ENCODE measurements at places on chromosomes 3 and 15.

DNA sequence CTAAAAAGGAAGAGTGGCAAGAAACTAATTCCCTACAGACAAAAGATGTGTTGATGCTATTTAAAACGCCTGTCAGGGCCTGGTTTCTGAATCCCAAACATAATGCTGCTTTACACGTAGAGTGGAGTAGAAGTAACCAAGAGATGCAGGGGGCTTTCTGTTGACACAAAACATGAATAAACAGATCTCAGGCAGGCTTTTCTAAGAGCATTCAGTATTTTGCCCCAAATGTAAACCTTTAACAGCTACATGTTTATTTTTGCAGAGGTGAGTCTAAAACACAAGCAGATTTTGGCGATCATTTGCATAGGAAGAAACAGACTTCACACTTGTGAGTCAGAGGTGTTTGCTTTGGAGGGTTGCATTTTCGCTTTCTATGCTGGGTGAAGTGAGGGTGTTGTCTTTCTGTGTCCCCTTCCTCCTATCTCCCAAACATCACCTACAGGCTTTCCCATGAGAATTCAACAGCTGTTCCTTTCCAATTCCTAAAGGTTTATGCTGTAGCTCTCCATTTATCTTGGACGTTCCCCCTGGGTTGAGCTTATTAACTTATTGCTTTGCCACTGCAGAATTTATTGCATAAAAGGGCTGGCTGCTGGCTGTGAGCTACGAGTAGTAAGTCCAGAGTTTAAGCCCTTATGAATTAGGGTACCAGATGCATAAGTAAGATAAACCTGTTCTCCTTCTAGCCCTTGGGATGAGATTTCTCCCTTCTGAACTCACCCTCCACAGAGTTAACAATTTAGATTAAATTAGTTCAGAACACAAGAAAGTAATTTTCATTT is 156.7 kb downstream of the DIPK2A start:
- DNase-seq = no peak

DNA sequence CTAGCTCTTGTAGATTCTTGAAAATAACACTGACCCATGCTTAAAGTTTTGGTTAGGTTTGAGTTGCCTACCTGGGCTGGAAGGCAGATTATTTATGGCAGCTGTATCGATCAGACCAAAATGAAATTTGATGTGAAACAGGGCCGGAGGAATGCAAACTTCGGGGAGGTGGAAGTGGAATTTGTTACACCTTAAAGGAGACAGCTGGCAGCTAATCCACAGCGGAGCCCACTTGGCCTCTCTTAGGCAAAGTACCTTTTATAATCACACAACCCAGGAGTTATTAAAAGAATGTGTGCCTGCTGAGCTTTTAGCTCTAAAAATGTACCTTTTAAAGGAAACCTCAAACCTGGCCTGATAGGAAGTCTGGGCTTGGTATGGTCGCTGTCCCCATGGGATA is 250.9 kb upstream of the TPM1 start:
- no peak for DNase-seq

- DNase-seq = no peak
These were observed 8.3 kb downstream of the HDGFL3 start for GRCh38 chr15:83199288-83199687.

DNA sequence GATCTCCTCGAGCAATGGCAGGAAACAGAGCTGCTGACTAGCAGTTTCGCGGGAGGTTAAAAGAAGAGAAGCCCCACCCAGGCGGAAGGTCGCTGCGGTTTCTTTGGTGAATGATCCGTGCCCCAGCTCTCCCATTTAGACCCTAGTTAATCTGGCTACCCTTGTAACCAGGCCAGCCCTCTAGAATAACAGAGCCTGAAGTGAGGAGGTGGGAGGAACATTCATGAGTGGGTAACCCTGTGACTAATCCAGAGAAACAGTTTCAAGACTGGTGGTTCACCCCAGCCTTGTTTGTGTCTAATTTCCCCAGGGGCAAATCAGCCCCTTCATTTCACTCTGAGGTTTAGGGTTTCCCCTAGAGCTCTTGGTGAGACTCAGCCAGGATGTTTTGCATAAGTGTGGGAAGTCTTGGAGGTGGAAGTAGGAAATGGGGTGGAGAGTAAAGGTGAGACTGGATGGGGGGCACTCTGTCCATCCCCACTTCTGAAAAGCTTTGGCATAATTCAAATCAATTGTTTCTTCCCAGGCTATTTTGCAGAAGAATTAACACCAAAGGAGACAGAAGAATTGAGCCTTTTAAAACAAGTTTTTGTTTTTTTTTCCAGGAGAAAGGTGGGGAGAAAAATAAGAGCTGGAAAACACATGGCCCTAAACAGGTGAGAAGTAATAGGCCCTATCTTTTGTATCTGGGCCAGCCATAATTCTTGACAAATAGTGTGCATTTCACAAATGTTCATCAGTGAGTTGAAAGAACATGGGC is 303.1 kb downstream of the RPLP1 start:
- DNase-seq = peak; percentile 88

DNA sequence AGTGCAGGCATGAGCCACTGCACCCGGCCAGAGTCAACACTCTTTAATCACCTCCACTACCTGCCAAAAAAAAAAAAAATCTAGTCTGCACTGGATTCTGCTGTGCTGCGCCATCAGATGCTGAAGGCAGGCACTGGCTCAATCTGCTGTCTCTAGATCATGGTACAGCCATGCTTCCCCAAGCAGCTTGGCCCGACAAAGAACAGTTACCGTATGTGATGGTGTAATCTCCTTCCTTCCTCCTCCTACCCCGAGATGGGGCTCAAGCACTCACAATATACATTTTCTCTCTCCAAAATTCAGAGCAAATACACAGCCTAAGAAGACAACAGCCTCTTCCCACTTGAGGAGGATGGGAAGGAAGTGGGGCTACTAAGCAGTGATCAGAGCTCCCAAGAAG is 45.1 kb downstream of the DAPK2 start:
- no peak for DNase-seq

GRCh38 chr15:57323806-57324589 is 52.3 kb upstream of the CGNL1 start:
- no peak for DNase-seq

- no peak for DNase-seq
These were observed 509.3 kb downstream of the ROBO1 start for GRCh38 chr3:79258479-79258878.

- DNase-seq = no peak
These were observed 72.1 kb downstream of the EPHA3 start for GRCh38 chr3:89179355-89180001.

DNA sequence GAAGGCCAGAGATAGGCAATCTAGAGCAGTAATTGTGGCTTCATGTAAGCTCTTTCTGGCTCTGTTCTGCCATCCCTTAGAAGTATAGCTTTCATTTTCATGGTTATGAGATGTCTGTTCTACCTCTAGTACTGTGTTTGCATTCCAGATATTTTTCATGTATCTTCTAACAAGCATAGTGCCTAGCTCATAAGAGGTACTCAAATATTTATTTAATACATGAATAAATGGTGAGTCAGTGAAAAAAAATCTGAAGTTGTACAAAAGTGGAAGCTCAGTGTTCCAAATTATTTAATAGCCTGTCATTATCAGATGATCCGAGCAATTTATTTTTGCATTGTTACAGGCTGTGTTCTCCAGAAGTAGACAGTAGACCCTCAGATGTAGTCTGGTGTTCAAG is 64.3 kb downstream of the OXSM start:
- no peak for DNase-seq

GRCh38 chr3:54131026-54131605 is 8.8 kb downstream of the CACNA2D3 start:
- DNase-seq = no peak

DNA sequence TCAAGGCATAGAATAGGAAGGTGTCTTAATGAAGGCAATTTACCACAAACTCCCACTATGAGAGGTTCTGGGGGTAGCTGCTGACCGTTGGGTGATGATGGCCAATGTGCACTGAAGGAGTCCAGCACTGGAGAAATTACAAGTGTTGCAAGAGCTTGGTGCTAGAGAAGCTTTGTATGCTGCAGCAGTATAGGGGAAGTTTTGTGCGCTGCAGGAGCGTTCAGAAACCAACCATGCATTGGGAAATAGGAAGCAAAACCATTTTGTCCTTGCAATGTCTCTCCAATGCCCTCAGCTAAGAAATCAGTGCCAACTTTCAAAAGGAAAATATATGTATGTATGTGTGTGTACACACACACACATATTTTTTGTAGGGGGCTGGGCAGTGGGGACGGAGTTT is 441.6 kb upstream of the NAALADL2 start:
- DNase-seq = no peak

DNA sequence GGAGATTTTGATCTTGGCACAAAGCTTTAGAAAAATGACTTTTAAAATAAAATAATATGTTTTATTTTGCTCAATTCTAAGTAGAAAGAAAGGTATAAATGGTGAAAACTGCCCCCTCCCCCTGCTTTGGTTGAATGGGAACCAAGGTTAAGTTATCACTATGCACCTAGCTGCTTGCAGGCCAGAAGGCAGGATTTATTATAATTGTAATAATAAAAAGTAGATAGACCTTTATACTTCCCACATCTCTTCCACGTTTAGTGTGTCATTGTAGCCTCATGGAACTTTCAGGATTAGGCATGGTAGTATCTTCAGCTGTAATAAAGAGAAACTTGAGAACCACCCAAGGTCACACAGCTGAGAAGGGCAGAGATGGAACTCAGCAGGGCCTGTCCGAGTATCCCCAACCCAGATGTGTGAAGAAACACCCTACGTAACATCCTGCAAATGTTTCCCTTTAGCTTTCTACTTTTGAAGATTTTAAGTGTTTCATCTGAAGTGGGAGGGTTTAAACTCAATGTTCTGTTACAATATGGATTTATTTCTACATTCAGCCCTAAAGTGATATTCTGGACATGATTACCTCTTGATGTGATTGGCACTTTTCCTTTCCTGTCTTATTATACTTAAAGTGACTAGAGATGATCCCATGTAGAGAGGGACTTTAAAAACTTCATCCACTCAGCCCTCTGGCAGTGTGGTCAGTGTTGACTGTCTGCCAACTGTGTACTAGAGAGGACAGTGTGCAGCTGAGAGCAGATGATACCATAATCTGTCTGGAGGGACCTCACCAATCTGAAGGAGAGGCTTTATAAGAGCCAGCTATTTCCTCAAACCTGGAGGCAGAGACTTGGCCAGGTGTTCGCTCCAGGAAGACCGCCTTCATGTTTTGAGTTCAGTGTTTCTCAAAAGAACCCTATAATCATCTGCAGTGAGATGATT is 282.5 kb upstream of the TRIM42 start:
- DNase-seq = no peak

GRCh38 chr15:100229181-100230163 is 112.3 kb downstream of the ADAMTS17 start:
- DNase-seq = no peak

GRCh38 chr3:171245796-171246765 is 214.1 kb downstream of the TNIK start:
- DNase-seq = no peak

DNA sequence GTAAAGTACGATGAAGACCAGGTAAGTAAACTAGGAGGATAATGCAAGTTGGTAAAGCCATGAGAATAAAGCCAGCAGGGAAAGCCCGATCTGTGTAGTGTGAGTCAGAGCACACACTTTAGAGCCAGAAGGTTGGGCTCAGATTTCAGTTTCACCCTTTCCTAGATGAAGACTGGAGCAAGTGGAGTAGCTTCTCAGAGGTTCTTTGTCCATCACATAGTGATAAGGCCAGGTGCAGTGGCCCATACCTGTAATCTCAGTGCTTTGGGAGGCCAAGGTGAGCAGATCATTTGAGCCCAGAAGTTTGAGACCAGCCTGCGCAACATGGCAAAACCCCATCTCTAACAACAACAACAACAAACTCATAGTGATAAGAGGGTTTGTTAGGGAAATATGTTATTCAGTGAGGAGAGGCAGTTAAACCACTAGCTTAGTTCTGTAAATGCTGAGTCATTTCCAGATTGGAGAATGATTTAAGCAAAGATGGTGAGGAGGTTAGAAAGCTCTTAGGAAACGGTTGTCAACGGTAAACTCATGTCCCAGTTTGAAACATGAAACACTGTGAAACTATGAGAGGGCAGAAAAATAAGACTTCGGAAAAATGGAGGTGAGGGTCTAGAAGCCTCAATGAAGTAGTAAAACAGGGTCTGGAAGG is 39.0 kb downstream of the IL12A start:
- peak; percentile 47 for DNase-seq

- peak; percentile 19 for DNase-seq
These were observed 2.2 kb downstream of the PTPRG start for GRCh38 chr3:61563313-61564271.

DNA sequence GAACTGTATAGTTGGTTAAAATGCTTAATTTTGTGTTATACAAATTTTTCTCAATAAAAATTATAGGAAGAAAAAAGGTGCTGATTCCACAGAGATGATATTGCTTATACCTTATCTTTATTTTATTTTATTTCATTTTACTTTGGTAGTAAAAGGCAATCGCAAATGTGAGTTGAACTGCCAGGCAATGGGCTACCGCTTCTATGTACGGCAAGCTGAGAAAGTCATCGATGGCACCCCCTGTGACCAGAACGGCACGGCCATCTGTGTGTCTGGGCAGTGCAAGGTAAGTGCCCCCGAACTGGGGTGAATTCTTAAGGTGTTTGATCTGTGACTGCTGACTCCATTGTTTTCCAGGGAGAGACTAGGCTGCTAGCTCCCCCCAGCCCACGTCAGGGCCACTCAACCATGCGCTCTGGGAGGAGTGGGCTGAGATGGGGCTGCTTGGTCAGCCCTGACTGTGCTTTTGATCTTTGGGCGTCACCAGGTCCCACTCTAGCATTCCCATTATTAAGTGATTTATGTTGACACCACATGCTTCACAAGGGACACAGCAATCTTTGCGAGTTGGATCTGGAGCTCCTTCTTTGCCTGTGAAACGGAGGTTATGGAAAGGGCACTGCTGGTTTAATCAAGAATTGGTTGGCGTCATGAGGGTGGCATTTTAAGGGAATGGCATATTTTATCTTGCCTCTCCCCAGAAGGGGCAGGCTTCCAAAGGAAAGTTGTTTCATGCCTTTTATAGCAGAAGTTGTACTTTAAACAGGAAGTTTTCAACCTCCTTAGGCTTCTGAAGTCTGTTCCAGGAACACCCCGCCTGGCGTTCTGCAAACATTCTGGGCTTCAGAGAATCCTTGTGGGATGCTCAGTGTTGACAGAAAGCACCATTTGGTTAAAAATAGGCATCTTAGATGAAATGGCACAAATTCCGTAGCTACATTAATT is 296.5 kb downstream of the THSD4 start:
- no peak for DNase-seq

DNA sequence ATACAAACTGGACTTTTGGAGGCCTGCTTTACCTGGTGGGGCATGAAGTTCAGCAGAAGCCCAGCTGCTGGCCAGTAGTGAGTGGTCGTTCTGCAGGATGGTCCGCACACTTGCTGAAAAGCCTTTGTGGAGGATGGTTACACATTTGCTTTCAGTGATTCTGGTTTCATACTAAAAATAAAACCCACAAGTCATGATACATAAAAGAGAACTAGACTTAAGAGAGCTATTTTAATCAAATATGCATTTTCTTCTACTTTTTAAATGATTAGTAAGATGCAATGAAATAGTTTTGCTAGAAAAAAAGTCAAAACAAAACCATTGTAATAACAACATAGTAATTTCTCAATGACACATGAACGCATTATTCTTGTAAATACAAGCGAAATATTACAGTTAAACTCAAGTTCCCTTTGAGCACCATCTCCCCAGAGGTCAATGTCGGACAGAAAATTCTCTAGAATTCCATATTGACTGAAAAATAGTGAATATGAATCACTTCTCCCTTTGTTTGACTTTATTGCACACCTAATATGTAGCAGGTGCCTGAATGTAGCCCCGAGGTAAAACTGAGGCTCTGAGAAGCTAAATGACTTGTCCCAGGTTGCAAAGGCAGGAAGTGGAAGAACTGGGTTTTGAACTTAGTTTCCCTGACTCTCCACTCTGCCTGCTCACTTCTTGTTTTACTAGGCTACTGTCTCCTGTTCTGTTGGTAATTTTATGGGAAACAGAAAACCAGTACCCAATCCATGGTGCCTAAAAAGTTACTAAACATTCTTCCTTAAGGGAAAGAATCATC is 8.3 kb downstream of the IL5RA start:
- no peak for DNase-seq
